RPMI7951 (cell line): ENCODE measurements at places on chromosomes 3 and 15.

- DNase-seq = peak; percentile 24
Measured at GRCh38 chr15:28885630-28886430, at the start of gene APBA2. Gene APBA2, plus strand, starts transcription at chr15:28885974. Its CDS starts 167,911 bp downstream, at chr15:29053885.

- no peak for DNase-seq
Measured at GRCh38 chr3:136353461-136353860, 103.3 kb downstream of the PCCB start.

DNA sequence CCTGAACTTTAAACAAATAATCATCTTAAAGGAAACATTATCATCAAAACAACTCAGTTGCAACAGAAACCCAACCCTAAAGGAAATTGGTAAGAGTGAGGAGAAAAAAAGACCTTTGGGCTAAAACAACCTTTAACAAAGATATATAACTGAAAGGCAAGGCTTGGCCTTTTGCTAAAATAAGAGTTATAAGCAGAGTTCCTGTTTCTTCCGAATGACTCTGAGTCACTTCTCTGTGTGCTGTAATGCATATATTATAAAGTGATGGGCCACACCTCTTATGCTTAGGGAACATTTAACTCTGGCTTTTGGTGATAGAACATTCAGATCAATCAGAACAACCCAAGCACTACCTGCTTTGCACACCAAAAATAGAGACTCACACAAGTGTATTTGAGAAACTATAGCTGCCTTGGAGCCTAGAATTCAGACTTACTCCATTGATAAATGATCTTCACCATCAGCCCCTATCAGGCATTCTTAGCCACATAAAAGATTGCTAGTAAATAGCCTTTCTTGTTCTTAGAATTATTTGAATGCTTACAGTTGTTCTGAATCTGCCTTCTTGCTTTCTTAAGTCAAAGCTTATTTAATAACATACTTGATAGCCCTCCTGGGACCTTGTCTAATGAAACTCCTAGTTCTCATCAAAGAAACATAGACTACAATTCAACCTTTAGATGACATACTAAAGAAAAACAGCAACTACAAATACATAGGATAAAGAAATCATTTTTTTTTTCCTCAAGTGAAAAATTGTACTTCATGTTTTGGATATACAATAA lies 294.2 kb upstream of the SEMA6D start:
- peak; percentile 2 for DNase-seq

DNA sequence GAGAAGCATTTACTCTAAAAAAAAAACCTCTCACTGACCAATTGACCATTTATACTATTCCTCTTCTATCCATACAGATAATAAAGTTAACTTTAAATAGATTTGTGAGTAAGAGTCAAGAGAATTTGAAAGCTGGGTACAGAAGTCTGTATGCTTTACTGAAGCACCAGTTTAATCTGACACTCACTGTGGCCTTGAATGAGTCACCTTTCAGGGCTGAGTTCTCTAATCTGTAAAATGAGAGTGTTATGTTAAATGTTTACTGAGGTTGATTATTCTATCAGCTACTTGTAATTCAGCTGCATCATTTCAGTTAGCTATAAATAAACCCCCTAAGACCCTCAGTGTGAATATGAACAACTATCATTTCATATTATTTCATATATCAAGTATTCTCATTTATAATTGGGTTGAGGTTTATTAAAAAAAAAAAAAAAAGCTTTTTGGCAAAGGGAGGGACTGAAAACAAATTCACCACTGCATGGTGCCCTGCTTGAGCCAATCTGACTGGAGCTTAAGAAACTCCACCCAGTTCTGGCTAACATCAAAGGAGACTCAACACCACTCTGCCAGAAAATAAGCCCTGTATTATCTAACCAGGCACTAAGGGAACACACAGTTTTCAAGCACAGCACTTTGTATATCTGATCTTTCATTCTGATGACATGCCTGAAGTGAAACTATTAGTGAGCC lies 2.8 kb downstream of the MAP4 start:
- peak; percentile 78 for DNase-seq

DNA sequence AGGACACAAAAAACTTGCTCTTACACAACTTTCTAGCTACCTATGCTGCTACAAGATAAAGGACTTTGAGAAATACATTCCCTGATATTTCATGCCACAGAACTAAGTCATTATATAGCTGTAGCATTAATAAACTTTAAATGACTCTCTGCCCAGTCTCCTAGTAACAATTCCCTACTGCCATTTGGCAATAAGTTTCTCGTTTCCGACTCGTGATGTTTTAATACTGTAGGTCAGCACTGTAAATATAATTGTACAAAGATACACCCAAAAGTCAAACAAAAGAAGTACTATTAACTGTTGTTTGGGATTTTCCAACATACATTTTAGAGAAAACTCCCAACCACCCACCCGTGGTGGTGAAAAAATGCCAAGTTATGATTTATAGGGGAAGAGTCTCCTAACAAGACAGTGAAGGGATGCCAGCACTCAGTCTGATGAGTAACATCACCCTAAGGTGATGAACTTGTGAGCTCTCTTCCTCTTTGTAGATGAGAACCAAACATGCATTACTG lies 132.2 kb downstream of the DUT start:
- DNase-seq = peak; percentile 36

DNA sequence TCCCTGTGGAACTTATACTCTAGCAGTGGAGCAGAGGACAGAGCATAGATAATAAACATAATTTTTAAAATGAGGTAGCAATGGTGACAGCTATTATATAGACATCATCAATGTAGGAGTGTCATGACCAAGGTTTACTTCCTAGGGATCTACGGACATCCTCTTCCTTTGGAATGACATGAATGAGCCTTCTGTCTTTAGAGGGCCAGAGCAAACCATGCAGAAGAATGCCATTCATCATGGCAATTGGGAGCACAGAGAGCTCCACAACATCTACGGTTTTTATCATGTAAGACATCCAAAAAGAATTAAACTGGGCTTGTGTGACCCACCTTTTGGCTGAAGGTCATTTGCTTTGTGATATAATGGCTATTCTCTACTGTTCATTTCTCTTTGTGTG lies 30.1 kb upstream of the CAPN3 start:
- no peak for DNase-seq

DNA sequence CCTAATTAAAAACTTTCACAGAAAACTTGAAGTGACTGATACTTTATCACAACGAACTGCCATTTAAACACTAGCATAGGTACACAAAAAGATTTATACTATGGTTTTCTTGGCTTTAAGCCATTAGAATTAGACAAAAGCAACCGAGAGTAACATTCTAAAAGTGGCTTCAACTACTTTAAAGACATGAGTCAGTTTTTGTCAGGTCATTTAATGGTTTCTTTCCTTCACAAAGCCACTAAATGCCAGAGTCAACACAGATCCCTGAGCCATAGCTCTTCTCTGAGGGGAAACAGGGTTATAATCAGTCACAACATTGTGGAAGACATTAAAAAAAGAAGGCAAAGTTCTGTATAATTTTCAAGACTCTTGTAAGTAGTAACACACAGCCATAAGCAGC lies 54.6 kb downstream of the CAPN3 start:
- DNase-seq = no peak
